IPS-NIHi11 (cell line): ENCODE measurements at places on chromosomes 7 and 10.

DNA sequence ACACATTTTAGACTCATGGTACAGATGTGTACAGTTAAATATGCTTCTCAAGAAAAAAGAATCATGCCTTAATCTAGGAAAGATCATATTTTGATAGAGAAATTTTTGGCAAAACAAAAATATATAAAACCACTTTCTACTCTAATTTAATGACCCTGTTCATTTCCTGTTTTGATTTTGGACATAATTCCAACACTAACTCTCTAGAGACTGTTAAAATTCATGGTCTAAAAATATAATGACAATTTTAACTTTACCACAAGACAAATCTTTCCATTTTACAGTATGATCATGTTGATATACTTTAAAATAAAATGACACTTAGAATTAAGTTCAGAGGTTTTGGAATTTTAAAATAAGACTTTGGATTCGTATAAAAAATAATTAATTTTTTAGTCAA, 45.2 kb downstream of the PRKG1 start:
- DNase-seq, result no peak

- no peak for DNase-seq
Measured at GRCh38 chr7:27100694-27101170, 1.8 kb downstream of the HOXA2 start.

DNA sequence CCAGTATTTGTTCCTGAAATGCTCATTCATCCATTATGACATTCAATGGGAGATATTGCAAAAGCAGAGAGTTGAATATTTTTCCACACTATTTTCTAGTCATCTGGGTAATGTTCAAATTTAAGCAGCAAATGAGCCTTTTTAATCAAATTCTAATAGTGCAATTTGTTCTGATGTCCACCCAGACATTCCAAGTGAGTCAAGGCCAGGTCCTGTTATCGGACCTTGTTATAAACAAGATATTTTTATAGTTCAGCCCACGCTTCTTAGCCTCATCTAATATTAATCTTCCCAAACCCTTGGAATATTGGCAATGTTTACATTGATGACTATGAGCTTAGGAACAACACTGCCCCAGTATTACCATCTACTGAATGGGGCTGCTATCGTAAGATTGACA, 500.1 kb upstream of the PHF14 start:
- DNase-seq, result no peak

- no peak for DNase-seq
Measured at GRCh38 chr7:85018498-85018897, 168.4 kb downstream of the SEMA3D start.

- no peak for DNase-seq
Measured at GRCh38 chr7:137891016-137891655, 44.4 kb upstream of the DGKI start.

DNA sequence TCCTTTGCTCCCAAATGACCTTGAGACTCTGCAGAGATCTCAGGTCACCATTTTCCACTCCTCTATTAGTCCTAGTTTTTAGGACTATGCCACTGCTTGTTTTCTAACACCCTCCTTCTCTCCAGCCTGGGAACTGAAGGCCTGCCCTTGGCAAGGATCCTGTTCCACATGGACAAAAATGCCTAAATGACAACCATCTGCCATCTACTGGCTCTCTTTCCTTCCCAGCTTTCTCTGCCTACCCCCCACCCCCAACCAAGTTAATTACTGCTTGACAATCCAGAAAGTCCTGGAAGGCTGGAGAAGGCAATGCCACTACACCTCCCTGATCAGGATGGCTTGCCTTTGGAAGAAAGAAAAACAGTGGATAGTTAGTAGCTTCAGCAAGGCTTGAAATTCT, 44.8 kb upstream of the SP8 start:
- no peak for DNase-seq

- no peak for DNase-seq
Measured at GRCh38 chr7:141945356-141945755, 1.4 kb downstream of the CLEC5A start.

GRCh38 chr10:132551093-132551807, 13.7 kb downstream of the INPP5A start:
- DNase-seq, result no peak

DNA sequence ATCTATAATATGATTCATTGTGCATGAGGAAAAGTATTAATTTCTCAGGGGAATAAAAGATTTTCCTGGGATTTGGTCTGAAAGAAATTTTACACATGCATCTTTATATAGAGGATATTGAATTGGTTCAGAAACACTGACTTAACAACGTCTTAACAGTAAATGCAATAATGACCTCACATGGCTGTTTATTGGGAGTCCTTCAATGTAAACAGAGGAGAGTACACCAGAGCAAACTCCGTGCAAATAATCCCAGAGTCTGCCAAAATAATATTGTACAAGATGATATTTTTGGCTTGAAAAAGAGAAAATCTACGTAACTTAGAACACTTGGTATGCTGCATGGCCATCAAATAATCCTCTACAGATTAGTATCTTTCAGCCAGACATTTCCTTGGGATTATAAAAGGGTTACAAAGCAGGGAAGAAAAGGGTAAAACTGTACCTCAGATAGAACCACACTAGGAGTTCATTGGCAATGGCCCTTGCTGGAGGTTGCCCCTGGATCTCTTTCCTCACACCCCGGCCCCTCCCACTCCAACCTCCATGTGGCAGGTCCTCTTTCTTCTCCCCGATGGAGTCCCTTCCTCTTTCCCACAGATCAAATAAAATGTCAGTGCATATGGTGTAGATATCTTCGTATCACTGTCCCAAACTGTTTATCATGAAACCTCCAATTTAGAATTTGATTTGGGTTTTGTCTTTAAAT, 196.4 kb downstream of the EVX1 start:
- no peak for DNase-seq

DNA sequence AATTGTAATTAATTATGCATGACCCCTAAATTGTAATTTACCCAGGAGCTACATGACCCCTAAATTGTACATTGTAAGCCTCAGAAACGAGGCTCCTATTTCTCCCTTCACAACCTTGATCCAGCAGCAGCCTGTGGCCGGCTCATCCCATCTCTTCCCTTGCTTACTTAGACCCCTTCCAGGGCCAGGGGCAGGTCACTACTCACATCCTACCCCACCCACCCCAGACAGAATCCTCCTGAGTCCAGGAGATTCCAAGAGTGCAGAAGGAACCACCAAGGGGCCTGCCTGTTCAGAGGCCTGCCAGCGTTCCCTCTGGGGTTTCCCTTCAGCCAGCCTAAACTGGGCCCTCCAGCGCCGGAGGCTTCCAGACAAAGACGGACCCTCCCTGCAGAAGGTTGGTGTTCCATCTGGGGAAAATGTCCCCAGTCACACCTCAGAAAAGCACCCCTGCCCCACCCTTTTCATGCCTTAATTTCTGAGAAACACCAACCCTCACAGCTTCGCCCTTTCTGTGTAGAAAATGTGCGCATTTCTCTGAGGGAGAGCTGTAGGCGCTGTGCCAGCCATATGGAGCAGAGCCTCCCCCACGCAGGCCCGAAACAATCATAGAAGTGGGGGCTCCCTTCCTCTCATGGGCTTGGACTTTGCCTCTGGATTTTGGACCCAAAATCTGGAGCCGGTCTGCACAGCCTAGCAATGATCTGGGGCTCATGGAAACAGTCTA, 19.2 kb downstream of the LEP start:
- DNase-seq, result no peak

DNA sequence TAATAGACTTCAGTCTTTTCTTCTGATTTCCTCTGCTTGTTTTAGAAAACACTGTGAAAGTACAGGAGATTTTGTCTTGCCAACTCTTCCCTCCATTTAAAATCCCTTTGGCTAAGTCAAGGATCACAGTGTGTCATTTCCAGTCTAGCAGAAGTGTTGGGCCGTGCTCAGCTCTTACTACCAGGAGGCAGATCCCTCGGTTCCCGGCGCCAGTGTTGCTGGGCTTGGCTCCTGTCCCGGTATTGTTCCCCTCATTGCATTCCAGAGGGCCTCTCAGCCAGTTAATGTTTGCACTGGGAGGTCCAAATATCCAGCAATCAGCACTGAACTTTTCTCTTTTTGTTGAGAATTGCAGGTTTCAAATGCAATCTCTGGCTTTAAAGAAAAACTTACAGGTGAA, 612.1 kb upstream of the MGMT start:
- DNase-seq, result peak; percentile 69

DNA sequence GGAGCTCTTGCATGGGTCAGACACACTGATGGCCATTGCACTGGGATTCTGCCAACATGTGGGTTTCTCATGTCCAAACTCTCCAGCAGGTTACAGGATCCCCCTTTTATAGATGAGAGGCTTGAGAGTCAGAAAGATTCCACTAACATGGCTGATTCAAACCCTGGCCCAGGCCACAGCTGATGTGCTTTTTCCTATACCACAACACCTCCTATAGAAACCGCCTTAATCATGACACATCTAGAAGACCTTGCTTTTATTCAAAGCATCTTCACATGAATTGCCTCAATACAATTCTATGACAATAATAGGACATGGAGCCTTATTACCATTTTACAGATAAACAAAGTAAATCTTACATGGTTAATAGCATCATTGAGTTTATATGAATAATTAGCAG, 188.6 kb downstream of the DPY19L1 start:
- DNase-seq, result no peak

GRCh38 chr10:132193907-132194552, 7.3 kb downstream of the DPYSL4 start:
- DNase-seq, result peak; percentile 83

DNA sequence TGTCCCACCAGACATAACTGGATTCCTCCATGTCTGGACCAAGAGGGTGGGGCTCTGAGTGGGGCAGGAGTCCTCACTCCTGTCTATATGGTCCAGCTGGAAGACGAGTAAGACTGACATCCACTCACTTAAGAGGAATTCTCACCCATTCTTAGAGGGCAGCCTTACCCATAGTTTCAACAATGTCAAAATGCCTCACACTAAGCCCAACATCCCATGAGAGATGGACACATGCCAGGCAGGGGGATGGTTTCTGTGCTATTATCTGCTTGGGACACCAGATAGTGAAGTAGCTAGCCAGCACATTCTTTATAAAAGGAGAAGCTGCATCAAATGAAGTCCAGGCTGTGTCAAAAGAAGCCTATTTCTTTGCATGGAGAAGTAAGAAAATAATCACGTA, 4.7 kb upstream of the LANCL2 start:
- no peak for DNase-seq

DNA sequence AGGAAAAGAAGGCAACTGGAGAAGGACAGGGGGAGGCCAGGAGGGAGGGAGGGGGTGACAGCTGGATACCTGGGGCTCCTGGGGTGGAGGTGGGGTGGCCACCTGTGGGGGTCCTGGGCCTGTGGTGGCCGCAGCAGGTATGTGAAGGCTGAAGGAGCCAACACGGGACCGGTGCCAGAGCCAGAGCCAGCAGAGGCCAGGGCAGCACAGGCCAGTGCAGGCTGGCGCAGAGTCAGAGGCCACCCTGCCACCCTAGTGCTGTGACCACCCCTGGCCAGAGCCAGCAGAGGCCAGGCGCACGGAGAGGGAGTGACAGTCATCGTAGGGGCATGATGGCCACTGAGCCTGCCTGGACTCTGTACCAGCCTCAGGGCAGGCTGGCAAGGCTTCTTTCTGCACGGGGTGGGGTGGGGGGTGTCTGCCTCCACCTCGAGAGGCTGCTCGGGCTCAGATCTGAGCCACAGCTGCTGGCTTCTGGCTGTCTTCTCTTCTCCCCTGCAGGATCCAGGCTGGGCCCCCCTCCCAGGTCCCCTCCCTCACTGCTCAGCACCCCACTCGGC, 28.8 kb downstream of the YKT6 start:
- DNase-seq, result no peak

- no peak for DNase-seq
Measured at GRCh38 chr7:133253519-133253875, 619 bp downstream of the EXOC4 start.

- DNase-seq, result no peak
Measured at GRCh38 chr7:44471436-44471835, 19.0 kb downstream of the NUDCD3 start.

DNA sequence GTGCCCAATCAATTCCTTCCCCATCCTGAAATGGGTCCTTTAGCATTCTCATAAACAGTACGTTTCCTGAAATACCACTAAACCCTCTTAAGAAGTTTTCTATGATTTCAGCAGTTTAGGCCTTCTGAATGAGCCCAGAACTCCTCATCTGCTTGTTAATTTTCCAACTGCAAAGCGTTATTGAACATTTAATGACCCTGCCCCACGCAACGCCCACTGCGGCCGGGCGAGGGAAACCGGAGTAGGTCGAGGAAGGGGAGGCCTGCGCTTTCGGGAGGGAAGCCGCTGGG, 608 bp upstream of the UBN2 start:
- DNase-seq, result peak; percentile 5

DNA sequence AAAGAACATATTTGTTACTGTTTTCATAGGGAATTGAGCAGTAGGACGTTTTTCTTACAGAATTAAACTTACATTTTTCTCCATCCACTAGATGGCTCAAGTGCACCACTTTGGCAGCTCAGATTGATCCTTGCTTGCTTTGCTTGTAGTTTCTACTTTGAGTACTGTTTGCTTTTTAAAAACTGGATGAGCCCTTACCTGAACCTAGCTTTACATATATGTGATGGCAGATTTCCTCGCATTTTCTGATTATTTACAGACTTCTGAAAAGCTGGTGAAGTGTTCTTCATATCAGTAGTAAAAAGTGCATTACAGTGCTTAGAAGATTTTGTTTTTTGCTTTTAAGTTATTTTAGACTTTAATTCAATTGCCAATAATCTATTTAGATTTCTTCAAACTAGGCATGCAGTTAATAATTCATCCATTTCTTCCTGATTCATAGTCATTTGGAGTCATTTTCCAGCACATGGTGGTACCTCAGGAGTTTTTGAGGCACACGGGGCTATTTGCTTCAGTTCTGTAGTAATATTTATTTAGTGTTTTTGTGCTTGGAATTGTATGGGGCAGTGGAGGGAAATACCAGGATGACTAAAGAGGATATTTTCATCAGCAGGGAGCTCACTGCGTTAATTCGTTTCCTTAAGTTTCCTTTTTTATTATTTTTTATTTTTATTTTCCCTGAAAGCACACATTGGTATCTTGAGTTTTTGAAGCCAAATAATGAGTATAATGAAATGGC, 57.3 kb downstream of the MAPK8 start:
- DNase-seq, result peak; percentile 33

DNA sequence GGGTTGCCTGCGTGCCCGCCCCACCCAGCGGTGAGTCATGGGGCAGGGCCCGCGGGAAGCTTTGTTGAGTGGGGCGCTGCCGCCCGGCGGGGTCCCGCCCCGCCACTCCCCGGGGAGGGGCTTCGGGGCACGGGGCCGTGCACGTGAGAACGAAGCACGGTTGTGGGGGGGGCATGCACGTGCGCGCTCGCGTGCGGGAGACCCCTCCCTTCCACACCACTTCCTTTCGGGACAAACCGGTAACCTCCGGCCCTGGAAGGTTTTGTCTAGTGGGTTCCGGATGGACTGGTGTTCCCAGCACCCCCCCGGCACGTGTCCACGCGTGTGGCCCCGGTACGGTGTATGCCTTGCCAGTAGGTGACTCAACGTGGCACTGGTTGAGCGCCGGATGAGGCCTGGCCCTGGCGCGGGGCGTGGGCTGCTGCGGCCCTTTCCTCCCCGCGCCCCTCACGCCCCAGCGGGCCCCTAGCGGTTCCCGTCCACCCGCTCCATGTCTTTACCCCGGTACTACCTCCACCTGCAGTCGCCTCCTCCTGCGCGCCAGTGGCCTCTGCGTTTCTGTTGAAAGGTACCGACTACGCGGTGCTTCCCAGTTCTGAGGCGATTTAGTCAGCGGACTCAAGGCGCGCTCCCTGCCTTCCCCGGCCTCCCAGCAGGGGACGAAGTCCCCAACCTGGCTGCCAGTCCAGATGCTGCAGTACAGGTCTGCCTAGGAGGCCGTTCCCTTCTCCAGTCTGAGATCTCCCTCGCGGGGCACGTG, 3.1 kb downstream of the ADIRF start:
- DNase-seq, result peak; percentile 84
